NCI-H460 (cell line): ENCODE measurements at places on chromosomes 3 and 15. TPM values are rescaled to one million over a fixed set of nuclear protein-coding genes. Genes with fewer than 3 reads are reported as not detected.

GRCh38 chr3:53083521-53083920, 37.6 kb upstream of the SFMBT1 start:
- no peak for DNase-seq

- no peak for DNase-seq
These were observed 148.6 kb downstream of the IL5RA start for GRCh38 chr3:2961576-2961975.

- no peak for DNase-seq
These were observed 28.8 kb downstream of the CA12 start for GRCh38 chr15:63352808-63353207.

DNA sequence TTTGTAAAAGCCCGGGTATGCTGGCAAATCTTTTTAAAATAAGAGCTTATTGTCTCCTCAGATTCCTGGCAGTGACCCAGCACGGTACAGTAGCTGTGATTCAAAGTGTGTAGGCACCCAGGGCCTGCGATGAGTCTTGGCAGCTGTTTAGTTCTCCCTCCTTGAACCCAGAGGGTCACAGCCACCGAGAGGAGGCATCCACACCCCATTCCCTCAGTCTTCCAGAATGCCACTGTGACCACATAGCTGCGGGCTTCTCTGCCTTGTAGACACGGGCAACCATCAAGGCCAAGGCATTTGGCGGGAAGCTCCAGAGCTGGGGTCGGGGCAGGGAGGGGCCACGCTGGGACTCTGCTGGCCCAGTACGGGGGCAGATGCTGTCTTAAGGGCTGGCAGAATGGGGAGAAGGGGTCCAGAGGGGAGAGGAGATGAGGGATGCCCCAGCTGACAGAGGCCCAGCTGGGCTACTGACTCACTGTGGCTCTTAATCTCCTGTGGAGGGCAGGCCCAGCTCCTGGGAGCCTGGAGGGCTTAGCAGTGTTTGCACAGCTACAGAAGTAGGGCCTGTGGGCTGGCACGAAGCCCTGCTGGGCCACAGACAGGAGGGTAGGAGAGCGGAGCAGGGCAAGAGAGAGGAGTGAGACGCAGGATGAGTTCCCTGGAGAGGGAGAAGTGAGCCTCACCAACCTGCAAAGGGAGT, 68.8 kb upstream of the DLG1 start:
- DNase-seq: no peak

DNA sequence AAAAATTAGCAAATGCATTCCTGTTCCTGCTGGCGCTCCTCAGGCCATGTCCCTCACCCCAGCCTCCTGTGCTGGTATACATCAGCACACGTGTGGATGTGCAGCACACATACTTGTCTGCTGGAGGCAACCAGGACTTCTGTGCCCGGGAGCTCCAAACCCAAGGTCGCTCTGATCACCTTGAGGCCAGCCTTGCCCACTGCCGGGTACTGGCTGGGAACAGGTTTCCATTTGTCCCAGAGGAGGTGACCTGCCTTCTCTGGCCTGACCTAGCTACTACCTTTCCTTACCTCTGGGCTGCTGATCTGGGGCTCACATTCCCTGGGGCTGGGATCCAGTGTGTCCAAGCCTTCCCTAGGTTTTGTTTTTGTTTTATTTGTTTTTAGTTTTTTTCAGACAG, 12.1 kb downstream of the PRKCD start:
- DNase-seq: no peak

DNA sequence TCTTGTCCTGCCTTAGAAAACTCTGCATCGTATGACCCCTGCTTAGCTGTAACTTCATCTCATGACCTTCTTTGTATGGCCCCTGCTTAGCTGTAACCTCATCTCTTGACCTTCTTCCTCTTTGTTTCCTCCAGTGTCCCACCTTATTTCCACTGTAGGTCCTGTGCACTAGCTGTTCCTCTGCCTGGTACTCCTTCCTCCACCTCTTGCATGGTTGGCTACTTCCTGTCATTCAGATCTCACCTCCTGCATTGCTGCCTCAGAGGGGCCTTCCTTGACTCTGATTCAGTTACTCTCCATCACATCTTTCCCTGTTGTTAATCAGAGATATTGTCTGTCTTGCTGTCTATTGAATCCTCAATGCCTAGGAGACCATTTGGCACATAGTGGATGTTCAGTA, 63.2 kb downstream of the PDE8A start:
- no peak for DNase-seq

- no peak for DNase-seq
These were observed 44.0 kb upstream of the ALCAM start for GRCh38 chr3:105322570-105323273.

GRCh38 chr3:134277066-134277660, 26.5 kb upstream of the RYK start:
- DNase-seq: no peak

- DNase-seq: no peak
These were observed at the start of gene FBXL22 for GRCh38 chr15:63597038-63597790. TSS of gene FBXL22 (plus strand) at chr15:63597387. CDS start at chr15:63597393, 6 bp downstream.

GRCh38 chr3:43676441-43676840, 14.3 kb upstream of the ABHD5 start:
- no peak for DNase-seq

DNA sequence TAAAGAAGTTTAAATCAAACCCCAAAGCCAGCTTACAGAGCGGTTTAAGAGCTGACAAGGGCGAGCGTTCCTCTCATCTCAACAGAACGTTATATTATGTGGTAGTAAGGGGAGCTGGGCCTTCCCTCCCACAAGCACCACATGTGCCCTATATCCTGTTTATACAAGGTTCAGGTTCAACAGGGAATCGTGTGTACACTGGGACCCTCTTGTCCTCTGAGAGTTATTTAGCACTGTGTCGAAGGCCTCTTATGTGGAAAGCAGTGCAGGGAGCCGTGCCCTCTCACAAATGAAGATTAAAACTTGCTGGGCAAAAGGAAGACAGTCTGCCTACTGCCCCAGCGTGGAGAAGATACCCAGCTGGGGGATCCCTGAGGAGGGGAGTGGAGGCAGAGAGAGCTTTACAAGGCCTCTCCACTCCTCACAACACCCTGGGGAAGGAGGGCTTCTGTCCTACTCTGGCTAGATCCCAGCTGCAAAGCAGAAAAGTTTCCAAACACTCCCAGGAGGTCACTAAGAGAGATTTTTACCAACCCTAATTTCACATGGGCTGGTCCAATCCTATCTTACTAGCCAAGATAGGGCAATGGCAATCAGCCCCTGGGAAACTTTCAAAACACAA, 2.9 kb downstream of the TLE3 start:
- DNase-seq: no peak

GRCh38 chr15:39279311-39279710, 301.6 kb upstream of the THBS1 start:
- no peak for DNase-seq

DNA sequence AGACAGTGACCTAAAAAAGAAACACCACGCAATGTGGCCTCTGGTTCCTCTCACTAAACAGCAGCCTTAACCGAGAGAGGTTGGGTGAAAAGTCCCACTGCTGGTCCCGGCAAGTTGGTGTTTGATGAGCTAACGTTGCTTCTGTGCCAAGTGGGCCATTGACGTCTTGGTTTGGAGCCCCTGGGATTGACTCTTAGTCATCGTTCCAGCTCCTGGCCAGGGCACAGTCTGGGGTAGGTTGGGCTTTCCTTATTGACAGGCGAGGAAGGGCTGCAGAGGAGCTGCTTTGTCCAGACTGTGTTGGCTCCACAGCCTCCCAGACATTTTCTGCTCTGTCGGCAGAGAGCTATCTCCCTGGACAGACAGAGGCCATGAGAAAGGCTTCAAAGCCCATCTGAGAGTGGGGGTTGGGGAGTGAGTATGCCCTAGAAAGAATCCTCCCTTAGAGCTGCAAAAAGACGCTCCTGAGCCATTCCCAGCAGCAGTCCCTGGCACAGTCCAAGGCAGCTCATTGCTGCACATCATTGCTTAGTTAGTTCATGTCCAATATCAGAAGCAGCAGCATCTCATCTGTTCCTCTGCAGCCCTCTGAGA, 28.6 kb upstream of the C3orf80 start:
- DNase-seq: no peak

DNA sequence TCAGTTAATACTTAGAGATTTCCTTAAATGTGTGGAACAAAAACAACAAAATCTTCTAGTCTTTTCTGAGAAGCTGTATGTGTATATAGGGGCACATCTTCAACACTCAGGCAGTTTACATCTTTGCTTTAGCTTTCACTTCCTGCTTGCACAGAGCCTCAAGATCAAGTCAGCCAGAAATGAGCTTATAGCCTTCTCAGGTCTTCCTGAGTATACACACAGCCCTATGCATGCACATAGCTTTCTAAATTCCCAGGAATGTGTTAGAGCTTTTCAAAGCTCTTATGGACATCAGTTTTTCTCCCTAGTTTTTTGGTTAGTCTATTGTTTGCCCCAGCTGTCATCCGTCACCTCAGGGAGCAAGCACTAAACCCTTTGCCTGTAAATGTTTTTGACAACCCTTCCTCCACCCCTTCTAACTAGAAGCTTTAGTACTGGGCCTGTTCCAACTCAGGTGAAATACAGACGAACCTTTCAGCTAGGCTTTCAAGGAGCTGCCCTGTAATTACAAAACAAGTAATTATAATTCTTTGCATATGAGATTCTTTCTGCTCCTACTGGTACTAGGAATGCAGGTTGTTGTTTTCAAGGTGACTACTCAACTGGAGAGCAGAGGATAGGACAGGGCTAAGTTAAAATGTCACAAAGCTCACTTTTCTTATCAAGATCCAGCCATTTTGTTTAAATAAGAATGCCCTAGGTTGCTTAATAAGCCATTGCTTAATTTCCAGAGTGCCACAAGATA, 22.6 kb upstream of the MTMR10 start:
- DNase-seq: no peak

DNA sequence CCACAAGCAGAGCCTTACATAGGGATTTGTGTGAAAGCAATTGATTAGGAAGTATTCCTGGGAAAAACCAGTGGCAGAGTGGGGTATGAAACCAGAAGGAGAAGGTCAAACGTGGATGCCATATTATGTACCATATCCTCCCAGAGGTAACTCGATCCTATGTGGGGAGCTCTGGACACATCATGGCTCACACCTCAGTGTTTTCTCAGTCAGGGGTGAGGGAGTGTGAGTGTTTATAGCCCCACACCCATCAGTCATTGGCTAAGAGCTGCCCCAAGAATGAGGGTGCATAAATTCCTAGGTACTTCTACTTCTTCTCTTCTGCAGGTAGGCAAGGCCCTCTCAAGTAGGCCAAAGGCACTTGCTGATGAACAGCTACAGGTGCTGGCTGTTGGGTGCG, 28.2 kb upstream of the PDZRN3 start:
- DNase-seq: no peak

DNA sequence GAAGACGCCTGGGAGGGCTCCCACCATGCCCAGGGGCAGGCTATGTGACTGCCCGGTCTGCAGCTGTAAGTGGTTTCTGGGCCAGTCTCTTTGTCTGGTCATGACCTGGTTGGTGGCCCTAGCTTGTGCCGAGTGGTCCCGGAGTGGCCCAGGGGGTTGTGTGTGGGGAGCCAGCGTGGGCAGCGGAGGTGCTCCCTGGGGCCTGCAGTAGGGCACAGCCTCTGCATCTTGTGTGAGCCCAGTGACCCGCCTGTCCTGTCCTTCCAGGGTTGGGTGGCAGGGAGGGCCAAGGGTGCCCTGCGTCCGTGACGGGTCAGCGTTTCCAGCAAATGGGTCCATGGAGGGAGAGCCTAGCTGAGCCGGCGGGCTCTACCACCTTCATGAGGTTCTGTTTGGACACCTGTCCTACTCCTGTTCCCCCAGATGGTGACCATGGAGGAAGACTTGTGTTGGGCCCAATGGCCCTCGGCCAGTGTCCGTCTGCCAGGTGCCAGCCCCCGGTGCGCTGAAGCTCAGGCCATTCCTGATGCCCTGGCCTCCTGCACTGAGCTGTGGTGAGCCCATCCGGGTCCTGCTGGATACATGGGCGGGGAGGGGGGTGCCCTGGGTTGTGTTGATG, 215.4 kb downstream of the SNRPN start:
- no peak for DNase-seq

The PGBD4 gene
- total RNA-seq: 2.0 and 2.6 TPM in 2 replicates

The EFHB gene
- 0.35 and 0.72 TPM in 2 replicates for total RNA-seq

The COL6A5 gene
- not detected in 2 replicates for total RNA-seq

The SLC9C1 gene
- not detected in 2 replicates for total RNA-seq

The FILIP1L gene
- total RNA-seq: 0.05 TPM in 1 of 2 replicates, not detected in the other

The SCAMP5 gene
- 0.43 and 0.69 TPM in 2 replicates for total RNA-seq
